ENCODE measurements at places on chromosomes 6 and 20.

DNA sequence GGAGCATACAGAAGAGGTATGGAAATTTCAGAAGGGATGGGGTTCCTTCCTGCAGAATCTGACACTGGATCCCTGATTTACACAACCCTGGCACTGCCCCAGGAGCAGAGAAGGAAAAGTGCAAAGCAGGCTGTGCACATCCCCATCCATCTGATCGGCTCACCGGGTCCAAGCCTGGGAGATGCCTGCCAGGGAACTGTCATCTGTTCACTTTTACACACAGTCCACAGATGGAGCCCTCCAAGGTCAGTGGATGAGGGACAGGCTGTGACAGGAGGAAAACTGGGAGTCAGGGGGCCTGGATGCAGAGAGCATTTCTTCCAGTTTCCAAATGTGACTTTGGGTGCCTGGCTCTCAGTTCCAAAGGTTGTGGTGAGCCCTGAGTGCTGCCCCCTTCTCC is 11.0 kb upstream of the SYNDIG1 start:
- no peak for DNase-seq

DNA sequence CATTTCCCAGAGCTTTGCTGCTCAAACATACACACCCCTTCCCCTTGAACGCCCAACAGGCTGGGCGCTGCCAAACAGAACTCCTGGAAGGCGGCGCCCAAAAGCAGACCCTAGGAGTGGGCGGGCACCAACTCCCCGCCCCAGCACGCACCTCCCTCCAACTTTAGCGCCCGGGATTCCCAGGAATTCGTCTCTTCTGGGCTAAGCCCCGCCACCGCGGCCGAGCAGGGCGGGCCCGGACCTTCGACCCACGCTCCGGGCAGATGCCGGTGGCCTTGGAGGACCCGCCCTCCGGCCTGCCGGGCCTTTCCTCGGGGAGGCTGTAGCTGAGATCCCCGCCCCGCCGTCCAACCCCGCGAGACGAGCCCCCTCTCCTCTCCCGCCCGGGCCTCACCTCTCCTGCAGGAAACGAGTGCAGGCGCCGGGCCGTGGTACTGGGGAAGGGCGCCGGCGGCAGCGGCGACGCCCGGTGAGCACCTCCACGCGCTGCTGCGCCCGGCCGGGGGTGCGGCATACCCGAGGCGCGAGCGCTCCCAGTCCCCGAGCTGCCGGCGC is 659 bp downstream of the MCUR1 start:
- no peak for DNase-seq

DNA sequence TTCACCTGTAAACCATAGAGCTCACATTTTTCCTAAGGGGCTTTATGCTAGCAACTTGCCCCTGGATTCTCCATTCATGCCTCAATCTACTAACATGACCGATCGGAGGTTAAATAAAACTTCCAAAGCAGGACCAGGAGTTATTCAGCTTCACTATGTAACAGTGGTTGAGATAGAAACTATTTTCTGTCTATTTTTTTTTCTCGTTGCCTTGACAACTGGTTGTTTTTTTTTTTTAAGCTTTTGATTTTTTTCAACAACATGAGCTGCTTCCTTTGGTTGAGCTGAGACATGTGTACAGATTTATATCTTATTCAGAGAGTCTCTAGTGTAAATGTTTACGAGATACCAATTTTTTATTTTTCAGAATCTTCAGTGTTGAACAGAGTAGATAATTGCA is 85.7 kb downstream of the SHLD1 start:
- no peak for DNase-seq

- DNase-seq = no peak
Measured at GRCh38 chr20:45053430-45054351, 47.2 kb downstream of the KCNS1 start.

DNA sequence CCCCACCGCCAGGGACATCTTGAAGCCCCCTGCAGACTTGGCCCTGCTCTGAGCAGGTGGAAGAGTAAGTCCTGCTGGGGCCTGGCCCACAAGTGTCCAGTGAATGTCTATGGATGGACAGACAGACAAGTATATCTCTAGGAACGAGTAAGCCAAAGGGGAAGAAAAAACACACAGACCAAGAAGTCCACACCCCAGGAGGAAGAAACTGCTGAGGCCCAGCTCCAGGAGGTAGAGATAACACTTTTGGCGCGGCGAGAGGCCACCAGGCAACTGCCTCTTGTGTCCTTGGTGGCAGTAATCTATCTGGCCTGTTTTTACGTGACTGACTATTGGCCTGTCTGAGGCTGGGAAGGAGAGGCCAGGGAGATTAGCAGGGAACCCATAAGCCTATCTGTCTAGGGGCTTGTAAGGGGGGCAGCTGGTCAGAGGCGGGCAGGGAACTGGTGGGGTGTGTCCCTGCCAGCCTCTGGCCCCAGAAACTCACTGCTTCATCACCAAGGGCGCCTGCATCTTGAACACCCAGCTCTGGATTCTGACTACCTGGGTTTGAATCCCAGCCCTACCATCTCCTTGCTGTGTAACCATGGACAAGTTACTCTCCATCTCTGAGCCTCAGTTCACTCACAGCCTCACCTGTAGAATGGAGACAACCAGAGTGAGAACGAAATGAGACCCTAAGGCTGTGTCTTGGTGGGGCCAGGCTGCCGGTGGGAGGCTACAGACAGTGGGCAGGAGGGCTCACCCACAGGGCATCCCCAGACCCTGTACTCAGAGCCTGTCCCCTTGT is 31.3 kb downstream of the C20orf203 start:
- no peak for DNase-seq

- no peak for DNase-seq
Measured at GRCh38 chr20:37123441-37123840, 27.6 kb upstream of the RBL1 start.

GRCh38 chr20:40893610-40894236 is 134.9 kb upstream of the TOP1 start:
- DNase-seq = no peak

- no peak for DNase-seq
Measured at GRCh38 chr6:135976585-135976984, 125.1 kb downstream of the PDE7B start.

DNA sequence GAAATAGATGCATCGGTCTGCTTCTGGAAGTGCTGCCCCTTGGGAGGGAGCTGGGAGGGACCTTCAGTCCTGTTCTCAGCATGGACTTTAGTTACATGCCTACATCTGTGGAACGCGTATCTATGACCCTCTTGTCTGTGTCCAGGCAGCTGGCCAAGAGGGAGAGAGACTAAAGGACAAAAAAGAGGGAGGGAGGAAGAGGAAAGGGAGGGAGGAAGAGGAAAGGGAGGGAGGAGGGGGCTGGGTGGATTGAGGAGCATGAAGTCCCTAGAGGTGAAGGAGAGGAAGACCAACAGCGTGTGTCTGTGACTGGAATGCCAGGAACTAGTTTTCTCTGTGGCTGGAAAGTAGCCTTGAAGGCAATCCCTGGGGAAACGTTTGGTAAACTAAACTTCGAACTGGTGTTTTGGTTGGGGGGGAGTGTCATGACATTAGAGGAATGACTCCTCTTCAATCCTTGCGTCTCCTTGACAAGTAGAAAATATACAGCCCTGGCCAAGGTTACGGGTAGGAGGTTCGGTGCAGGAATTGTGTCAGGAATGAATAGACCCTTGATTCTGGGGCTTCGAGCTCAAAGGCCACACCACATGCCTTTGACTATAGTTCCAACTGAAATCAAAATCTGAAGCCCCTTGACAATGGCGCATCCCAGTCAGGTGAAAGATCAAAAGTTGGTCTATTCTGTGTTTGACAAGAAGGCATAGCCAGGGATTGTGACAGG is 52.0 kb upstream of the PLEKHG1 start:
- no peak for DNase-seq

- no peak for DNase-seq
Measured at GRCh38 chr6:90304308-90304707, 7.7 kb upstream of the BACH2 start.

GRCh38 chr6:126764671-126765070 is 353.8 kb upstream of the RSPO3 start:
- DNase-seq = no peak

DNA sequence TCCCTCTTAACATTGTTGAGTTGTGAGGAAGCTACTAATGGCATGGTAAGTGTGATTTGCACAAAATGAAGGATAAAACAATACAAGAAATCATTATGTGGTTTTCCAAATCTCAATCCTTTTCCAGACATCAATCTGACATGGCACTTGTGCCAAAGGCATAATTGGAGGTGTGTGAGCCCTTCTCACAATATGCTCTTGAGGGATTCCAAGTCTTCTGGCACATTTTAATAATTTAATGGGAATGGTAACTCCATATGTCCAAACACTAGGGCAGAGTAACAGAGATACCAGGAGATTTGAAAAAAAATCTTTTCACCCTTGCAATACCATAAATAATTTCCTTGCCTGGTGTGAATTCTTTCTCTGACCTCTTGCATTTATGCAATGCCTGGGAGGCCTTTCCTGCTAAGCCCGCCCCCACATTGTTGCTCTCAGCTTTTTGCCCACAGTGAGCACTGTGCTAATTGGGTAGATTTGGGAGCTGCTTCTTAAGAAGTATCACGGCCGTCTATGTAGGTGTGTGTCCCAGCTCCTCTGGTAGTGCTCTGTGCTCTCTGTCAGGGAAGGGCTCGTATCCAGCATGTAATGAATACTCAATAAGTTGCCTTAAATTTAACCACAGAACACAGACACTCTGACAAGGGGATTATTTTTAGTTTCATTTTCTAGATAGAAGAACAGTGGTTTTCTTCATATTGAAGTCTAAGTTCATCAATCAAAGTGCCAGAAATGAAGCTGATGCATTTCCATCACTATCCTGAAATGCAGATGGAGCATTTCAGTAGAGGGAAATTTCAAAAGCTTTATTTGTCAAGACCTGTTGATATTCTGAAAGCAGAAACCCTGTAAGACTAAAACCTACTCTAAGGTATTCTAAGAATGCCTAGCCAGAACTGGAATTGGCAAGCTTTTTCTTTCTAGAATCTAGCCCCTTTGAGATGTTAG is 54.4 kb upstream of the CEP85L start:
- no peak for DNase-seq

DNA sequence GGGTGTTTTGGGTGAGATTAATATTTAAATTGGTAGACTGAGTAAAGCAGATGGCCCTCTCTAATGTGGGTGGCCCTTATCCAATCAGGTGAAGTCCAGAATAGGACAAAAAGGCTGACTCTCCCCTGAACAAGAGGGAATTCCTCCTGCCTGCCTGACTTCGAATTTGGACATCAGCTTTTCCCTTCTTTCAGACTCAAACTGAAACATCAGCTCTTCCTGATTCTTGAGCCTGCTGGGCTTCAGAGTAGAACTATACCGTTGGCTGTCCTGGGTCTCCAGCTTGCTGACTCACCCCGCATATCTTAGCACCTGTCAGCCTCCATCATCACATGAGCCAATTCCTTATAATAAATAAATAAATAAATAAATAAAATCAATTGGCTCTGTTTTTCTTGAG is 15.0 kb upstream of the TGM6 start:
- no peak for DNase-seq

DNA sequence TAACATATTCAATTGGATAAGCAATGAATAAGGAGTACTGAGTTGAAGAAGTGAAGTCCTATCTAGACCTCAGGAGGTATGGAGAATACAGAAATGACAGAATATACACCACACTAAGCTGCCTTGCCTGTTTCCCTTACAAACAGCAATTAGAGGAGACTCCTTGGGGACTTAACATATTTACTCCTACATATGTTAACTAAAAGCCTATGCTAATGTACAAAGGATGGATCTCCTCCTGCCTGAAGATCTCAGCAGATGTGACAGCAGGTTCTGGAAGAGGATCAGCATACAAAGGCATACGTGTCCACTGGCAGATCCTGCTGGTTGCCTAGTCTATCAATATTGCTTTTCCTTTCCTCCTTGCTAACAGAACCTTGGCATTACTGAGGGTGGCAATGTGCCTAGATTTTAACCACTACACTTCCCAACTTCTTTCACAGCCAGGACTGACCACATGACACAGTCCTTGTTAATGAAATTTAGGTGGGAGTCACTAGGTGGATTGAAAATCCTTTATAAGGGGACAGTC is 29.6 kb downstream of the PRKN start:
- DNase-seq = no peak

DNA sequence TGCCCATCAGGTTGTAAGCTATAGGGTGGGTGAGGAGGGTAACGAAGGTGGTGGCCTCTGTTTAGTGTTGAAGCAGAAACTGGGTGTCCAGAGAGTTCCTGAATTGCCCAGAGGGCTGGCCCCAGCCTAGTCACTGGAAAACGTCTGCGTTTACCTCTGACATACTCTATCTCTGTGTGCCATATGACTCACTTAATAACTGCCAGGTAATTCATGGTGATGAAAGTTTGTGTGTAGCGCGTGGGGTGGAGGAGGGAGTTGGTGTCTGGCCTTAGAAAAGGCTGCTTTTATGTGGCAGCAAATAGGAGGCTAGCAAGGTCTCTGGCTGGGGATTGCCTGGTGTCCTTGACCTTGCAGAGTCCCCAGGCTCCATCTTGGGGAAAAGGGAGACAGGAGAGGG is 47.3 kb downstream of the SLC35D3 start:
- DNase-seq = no peak

DNA sequence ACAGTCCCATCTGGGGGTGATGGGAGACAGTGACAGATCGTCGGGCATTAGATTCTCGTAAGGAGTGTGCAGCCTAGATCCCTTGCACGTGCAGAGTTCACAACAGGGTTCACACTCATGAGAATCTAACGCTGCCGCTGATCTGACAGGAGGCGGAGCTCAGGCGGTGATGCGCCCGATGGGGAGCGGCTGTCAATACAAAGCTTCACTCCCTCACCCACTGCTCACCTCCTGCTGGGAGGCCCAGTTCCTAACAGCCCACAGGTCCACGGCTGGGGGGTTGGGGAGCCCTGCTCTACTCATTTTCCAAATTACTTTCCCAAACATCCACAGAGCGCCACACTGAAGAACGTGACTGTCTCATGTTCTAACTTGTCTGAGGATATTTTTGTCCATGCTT is 25.3 kb downstream of the CTCFL start:
- DNase-seq = no peak

DNA sequence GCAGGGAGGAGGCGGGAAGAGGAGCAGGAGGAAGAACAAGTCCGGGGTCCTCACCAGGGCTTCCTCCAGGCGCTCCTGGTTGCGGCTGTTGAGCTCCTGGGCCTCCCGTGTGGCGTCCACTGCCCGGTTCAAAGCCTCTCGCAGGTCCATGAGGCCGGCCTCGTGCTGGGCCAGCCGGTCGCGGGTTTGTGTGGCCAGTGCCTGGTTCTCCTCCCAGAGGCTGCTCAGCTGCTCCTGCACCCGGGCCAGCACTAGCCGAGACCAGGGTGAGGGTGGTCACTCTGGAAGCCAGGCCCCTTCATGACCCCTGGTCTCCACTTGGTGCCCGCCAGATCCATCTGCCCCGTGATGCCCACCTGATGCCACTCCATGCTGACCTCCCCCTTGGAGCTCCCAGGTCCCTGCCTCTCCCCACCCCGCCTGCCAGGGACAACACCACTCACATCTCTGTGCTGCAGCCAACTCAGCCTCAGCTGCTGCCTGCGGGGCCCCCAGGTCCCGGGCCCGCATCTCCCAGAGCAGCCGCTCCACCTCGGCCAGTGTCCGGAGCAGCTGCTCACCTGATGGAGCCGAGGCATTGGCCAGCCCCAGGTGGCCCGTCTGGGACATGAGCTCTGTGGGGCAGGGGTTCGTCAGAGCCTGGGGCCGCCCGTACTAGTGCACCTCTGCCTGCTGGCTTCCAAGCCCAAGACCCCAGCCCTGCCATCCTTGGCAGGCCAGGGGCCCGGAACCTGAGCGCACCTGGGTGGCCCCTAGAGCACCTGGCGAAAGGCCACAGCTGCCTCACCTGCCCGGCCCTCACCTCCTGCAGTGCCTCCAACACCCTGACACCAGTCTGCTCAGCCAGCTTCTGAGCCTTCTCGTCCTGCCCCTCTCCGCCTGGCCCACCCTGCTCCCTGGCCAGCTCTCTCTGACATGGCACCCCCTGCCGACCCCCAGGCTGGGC is 15.9 kb downstream of the ADRM1 start:
- DNase-seq = no peak

Measured in DMS153 (cell line).